T follicular helper cell (primary cell): ENCODE measurements at places on chromosomes 3 and 15.

DNA sequence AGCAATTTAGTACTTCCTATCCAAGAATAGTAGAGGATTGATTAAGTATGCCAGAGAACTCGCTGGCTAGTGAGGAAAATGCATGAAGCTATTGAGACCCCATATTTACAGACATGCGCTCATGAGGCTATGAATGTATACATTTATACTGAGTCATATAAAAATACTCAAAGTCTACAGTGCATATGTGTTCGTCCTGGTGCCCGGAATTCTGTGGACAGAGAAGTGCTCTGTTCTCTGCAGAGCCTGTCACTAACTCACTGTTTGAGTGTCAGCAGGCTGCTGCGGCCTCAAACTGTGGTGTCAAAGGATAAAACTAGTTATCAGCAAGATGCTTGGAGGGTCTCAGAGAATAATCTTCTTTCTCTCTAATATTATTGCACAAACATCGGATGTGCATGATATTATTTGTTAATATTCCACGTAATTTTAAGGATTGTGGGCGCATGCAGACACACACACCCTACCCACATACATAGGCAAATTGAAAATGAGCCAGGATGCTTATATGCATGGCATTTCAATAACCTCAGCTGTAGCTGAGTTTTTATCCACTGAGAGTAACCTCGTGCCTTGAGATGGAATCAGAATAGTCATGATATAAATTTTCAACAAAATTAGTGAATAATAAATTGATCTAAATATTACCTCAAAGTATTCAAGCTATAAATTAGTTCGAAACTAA lies 50.0 kb upstream of the TSC22D2 start:
- no peak for DNase-seq

DNA sequence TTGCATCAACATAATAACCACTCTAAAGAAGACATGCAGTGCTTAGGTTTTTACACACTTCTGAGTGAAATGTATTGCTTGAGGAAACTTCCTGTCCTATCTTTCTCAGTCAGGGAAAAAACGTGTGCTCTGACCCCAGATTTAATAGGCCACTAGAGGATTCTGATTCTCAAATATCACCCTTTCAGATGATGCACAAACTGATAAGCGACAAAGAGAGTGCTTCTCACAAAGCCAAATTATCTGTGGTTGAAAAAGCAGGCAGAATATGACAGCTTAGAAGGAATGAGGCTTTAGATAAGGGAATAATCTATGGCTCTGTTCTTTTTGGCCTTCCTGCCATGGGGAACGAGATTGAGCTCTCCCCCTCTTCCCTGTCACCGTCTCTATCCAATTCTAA lies 583.4 kb upstream of the SGO1 start:
- no peak for DNase-seq

DNA sequence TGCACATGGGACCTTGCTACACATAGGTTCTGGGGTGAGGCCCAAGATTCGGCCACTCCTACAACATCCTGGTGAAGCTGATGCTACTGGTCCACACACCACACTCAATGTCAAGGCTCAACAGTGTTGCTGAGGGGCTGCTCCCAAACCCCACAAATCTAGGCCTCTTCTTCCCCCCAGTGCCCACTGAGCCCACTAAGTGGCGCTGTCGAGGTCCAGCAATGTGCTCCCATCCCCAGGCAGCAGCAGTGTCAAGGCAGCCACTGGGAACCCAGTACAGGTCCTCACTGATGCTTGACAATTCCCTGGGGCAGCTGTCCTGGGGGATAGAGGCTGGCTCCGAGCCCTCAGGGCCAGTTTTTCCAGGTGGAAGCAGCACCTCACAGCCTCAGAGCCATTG lies 21.5 kb downstream of the SCN5A start:
- DNase-seq: no peak

GRCh38 chr15:99969261-99969920 lies 236.2 kb upstream of the LYSMD4 start:
- no peak for DNase-seq

- no peak for DNase-seq
These were observed 31.3 kb downstream of the HACD2 start for GRCh38 chr3:123553536-123553935.
